ENCODE measurements at places on chromosomes 7 and 10. TPM values are rescaled to one million over a fixed set of nuclear protein-coding genes. Genes with fewer than 3 reads are reported as not detected.
A peak's percentile ranks its signal among the peaks of the same experiment; 100 is the strongest.

DNA sequence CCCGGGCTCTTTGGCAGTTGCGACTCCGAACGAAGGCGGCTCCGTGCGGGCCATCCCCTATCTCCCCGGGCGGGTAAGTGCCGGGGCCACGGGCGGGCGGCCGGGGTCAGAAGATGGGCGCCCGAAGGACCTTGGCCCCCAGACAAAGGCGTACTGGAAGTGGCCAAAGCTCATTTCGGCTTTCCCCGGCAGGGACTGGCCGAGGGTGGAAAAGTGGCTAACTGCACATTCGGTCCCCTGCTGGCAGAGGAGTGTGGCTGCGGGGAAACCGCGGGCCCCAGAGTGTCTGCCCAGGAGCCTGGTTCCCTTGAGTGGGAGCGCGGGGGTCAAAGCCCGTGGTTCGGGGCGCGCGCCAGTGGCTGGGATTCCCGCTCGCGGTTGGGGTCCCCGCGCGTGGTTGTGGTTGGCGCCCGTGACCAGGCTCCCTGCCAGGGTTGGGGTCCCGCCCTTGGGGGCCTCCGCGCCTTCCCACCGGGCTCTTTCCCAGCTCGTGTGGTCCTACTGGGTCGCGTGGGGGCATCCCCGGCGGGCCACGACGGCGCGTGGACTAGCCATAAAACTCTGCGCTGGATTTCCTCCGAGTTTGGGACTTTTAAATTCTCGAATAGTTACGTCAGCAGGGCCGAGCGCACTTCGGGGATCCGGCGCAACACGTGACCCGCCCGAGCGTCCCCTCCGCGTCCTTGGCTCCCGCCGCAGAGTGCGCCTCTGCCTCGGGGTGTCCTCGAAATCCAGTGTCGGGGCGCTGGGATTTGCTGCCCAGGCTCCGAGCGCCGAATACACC is 124.4 kb downstream of the TACC2 start:
- peak overlapping the region; percentile 99 for H3K27ac ChIP-seq
- H3K36me3 ChIP-seq: no peaks in the 10 kb centered on the region
- no peaks in the 10 kb centered on the region for H3K4me1 ChIP-seq
- peak; percentile 77 for DNase-seq
- no peaks in the 10 kb centered on the region for H3K27me3 ChIP-seq

- no peaks in the 10 kb centered on the region for H3K36me3 ChIP-seq
- no peaks in the 10 kb centered on the region for H3K27me3 ChIP-seq
- H3K4me1 ChIP-seq: no peaks in the 10 kb centered on the region
- no peak for DNase-seq
- H3K4me3 ChIP-seq: no peak overlapping the region
- no peak overlapping the region for H3K27ac ChIP-seq
Observed at GRCh38 chr10:2173327-2173726, 436.0 kb upstream of the ADARB2 start.

DNA sequence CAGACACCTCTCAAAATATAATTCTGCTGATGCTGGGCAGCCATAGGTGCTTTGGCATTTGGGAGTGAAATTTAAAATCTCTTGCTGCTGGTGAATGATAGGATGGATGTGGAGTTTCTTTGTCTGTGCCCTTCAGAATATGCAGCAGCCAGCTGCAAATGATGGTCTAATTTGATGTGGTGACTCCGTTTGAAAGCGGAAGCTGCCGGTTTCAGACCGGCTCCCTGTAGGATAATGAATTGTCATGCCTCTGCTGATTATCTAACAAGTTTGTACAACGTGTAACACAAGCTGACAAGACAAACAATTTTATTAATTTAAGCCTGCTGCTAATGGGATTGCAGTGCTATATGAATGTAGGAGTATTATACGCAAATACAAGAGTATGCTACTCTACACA is 103.5 kb downstream of the SND1 start:
- no peak for DNase-seq
- no peaks in the 10 kb centered on the region for H3K36me3 ChIP-seq
- no peaks in the 10 kb centered on the region for H3K4me1 ChIP-seq
- no peaks in the 10 kb centered on the region for H3K27me3 ChIP-seq
- no peak overlapping the region for H3K4me3 ChIP-seq

DNA sequence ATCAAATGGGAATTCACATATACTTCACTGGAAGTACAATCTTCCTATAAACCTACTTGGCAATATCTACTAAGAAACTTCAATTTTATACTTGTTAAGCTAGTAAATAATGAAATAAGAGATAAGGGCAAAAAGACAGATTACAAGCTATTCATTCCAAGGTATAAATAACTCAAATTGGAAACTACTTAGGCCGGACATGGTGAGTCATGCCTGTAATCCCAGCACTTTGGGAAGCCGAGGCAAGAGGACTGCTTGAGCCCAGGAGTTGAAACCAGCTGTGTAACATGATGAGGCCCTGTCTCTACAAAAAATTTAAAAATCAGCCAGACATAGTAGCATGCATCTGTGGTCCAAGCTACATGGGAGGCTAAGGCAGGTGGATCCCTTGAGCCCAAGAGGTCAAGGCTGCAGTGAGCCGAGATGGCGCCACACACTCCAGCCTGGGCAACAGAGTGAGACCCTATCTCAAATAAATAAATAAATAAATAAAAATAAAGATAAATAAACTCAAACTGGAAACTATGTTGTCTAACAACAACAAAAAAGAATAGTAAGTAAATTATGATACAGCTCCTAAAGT is 37.6 kb downstream of the ARHGAP21 start:
- no peaks in the 10 kb centered on the region for H3K4me1 ChIP-seq
- H3K27me3 ChIP-seq: no peaks in the 10 kb centered on the region
- DNase-seq: no peak

GRCh38 chr10:23968301-23968700 is 240.6 kb upstream of the KIAA1217 start:
- H3K27me3 ChIP-seq: no peaks in the 10 kb centered on the region
- H3K4me3 ChIP-seq: no peak overlapping the region
- H3K36me3 ChIP-seq: no peaks in the 10 kb centered on the region

GRCh38 chr7:102096706-102097427 is 189.8 kb upstream of the SH2B2 start:
- no peak for DNase-seq
- H3K4me1 ChIP-seq: no peaks in the 10 kb centered on the region
- H3K4me3 ChIP-seq: no peak overlapping the region
- peak overlapping the region; percentile 51 for H3K27ac ChIP-seq

- H3K36me3 ChIP-seq: no peaks in the 10 kb centered on the region
- no peaks in the 10 kb centered on the region for H3K27me3 ChIP-seq
- DNase-seq: no peak
- H3K4me3 ChIP-seq: no peak overlapping the region
- no peak overlapping the region for H3K27ac ChIP-seq
Observed at GRCh38 chr10:130773941-130774340, 537.6 kb downstream of the TCERG1L start.

GRCh38 chr10:125624800-125625199 is 58.2 kb downstream of the TEX36 start:
- no peaks in the 10 kb centered on the region for H3K36me3 ChIP-seq
- H3K4me1 ChIP-seq: no peaks in the 10 kb centered on the region
- no peak overlapping the region for H3K27ac ChIP-seq

DNA sequence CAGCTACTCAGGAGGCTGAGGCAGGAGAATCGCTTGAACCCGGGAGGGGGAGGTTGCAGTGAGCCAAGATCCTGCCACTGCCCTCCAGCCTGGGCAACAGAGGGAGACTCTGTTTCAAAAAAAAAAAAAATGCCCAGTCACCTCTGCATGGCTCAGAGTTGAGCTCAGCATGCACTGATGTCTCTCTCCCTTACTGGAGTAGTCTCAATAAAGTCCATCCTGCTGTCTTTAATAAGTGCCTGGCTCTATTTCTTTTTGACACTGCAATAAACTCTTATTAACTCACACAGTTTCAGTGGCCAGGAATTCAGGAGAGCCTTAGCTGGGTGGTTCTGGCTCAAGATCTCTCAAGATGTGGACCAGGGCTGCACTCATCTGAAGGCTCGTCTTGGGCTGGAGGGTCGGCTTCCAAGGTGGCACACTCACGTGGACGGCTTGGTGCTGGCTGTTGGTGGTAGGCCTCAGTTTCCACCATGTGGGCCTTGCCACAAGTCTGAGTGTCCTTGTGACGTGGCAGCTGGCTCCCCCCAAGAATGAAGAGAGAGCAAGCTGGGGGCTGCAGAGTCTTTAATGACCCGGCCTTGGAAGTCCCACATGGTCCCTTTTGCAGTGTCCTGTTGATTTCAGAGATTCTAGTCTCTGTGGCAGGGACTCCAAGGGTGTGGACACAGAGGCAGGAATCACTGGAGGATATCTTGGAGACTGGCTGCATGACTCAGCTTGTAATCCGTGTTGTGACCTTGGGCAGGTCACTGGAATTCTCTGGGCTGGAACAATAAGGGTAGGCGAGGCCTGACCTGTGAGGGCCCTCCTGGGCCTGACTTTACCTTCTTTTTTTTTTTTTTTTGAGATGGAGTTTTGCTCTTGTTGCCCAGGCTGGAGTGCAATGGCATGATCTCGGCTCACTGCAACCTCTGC is 85.9 kb upstream of the KMT2C start:
- H3K4me1 ChIP-seq: no peaks in the 10 kb centered on the region
- peak; percentile 46 for DNase-seq
- H3K27ac ChIP-seq: no peak overlapping the region

DNA sequence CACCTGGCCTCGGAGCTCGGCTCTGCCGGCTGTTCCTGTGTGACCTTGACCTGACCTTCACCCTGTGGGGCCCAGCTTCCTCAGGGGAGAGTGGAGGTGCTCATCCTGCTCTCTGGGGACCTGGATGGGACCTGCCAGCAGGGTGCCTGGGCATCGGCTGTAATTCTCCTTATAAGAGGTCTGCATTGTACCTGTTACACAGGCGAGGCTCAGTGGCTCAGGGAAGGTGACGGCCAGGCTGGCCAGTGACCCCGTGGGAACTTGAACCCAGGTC is 29.0 kb downstream of the RET start:
- no peak overlapping the region for H3K27ac ChIP-seq
- H3K4me1 ChIP-seq: peaks cover 7% of the 10 kb centered on the region
- no peaks in the 10 kb centered on the region for H3K36me3 ChIP-seq
- H3K27me3 ChIP-seq: peaks cover 12% of the 10 kb centered on the region

DNA sequence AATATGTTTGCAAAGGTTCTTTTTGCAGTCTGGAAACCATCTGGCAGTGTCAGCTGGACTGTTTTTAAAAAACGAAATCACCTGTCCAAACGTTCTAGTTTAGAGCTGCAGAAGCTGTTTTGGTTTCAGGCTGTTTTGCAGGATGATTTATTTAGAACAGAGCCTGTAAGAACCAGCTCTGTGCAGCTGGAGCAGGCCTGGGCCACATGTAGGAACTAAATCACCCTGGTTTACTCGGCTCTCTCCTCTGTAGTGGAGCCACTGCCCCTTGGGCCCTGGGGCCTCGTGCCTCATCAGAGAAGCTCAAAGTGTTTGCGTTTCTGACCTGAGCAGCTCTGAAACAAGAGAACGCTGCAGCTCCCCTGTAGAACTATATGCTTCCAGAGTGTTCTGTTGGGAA is 142.5 kb downstream of the ACTR3B start:
- H3K36me3 ChIP-seq: no peaks in the 10 kb centered on the region
- no peaks in the 10 kb centered on the region for H3K27me3 ChIP-seq
- DNase-seq: no peak

DNA sequence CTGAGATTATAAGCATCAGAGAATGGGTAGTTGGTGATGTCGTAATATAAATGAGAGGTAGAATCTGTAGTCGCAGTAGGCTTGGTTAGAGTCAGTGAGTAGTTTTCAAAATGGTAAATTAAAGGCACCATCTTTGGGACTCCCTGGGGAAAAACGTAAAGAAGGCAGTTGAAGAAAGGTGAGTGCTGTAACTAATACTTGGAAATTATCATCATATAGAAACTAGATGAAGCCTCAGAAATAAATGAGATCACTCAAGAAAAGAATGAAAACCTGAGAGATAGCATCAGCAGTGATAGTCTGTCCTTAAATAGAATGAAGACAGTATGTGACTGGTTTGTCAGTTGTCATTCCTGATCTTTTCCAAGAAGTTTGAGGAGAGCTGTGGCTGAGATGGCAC is 23.8 kb downstream of the PALS2 start:
- H3K36me3 ChIP-seq: no peaks in the 10 kb centered on the region
- H3K27me3 ChIP-seq: no peaks in the 10 kb centered on the region
- no peaks in the 10 kb centered on the region for H3K4me1 ChIP-seq
- H3K4me3 ChIP-seq: no peak overlapping the region

DNA sequence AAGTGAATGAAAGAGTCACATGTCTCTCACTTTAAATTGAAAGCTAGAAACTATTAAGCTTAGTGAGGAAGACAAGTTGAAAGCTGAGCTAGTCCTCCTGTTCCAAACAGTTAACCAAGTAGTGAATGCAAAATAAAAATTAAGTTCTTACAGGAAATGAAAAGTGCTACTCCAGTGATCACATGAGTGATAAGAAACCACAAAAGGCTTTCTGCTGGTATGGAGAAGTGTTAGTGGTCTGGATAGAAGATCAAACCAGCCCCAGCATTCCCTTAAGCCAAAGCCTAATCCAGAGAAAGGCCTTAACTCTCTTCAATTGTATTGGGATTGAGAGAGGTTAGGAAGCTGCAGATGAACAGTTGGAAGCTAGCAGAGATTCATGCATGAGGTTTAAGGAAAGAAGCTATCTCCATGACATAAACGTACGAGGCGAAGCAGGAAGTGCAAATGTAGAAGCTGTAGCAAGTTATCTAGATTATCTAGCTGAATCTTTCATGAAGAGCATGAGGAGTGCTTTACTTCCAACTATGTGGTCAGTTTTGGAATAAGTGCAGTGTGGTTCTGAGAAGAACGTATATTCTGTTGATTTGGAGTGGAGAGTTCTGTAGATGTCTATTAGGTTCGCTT is 261.6 kb downstream of the MDFIC start:
- no peaks in the 10 kb centered on the region for H3K27me3 ChIP-seq
- H3K27ac ChIP-seq: no peak overlapping the region
- DNase-seq: no peak
- H3K4me1 ChIP-seq: no peaks in the 10 kb centered on the region
- H3K36me3 ChIP-seq: no peaks in the 10 kb centered on the region

DNA sequence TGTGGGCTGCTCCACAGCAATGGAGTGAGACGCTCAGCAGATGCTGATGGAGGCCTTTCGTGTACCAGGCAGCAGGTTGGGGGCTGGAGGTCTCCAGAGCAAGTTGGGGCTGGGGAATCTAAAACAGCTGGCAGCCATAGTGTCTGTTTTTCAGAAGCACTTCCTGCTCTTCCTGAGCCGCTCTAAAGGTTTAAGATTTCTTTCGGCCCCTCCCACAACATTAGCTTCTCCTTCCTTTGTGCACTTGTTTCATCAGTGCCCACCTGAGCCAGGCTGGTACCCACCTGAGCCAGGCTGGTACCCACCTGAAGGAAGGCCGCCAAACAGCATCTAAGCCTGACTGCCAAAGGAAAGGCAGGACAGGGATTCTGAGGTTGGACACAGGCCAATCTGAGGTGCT is 18.4 kb upstream of the WAPL start:
- H3K27ac ChIP-seq: no peak overlapping the region
- H3K27me3 ChIP-seq: no peaks in the 10 kb centered on the region
- H3K4me3 ChIP-seq: no peak overlapping the region
- no peak for DNase-seq

- no peaks in the 10 kb centered on the region for H3K36me3 ChIP-seq
- peaks cover 34% of the 10 kb centered on the region for H3K4me1 ChIP-seq
- DNase-seq: no peak
- H3K4me3 ChIP-seq: no peak overlapping the region
- H3K27ac ChIP-seq: no peak overlapping the region
Observed at GRCh38 chr10:104327745-104328645, 10.3 kb downstream of the ITPRIP start.

Gene TUBB8
- not detected for total RNA-seq

Gene PRR15
- 194 TPM for total RNA-seq

Gene AKR1E2
- total RNA-seq: 8.6 TPM

Gene DENND2A
- 9.2 TPM for total RNA-seq

Gene PGAM1
- total RNA-seq: 392 TPM

Gene DTX2
- total RNA-seq: 61.7 TPM

Gene ADAM22
- total RNA-seq: 2.8 TPM

Gene ICA1
- 46.1 TPM for total RNA-seq

Gene RTKN2
- total RNA-seq: 3.2 TPM

Gene BAMBI
- total RNA-seq: 4.6 TPM

Gene RBP3
- total RNA-seq: not detected

Gene MNX1
- 14.5 TPM for total RNA-seq

Gene GNG11
- 2.1 TPM for total RNA-seq

Gene GHRHR
- total RNA-seq: not detected

Gene FKBP6
- not detected for total RNA-seq

Data from colonic mucosa (tissue), 4 donors.